IPS-NIHi11 (cell line): ENCODE measurements at places on chromosomes 6 and 20.

DNA sequence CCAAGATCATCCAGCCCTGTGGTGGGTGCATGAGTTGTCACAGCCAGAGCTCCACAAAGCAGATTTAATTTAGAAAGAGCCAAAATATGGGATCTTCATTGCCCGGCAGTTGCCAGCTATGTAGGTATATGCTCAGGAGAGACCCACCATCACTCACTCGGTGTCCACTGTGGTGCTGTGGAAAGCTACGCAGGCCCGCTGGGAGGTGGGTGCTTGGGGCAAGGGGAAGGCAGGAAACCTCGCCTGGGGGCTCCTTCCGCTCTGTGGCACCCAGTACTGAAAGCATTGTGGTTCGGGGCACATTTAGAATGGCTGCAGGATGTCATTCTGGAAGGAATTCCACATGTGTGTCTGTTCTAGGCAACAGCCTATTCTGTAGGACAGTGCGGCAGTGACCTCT, 259.9 kb downstream of the TAF4 start:
- DNase-seq, result no peak

DNA sequence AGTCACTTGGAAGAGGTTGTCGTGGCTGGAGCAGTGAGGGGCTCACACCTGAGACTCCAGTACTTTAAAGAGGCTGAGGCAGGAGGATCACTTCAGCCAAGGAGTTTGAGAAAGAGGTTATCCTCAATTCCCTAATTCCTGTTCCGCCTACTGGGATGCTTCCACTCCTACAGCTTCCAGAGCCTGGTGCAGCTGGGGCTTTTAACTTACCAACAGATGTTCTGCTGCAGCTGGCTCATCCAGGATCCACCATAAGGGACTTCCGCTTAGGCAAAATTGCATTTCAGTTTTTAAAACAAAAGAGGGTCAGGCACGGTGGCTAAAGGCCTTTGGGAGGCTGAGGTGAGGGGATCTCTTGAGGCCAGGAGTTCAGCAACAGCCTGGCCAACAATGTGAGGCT, 59.1 kb upstream of the CDYL start:
- no peak for DNase-seq

DNA sequence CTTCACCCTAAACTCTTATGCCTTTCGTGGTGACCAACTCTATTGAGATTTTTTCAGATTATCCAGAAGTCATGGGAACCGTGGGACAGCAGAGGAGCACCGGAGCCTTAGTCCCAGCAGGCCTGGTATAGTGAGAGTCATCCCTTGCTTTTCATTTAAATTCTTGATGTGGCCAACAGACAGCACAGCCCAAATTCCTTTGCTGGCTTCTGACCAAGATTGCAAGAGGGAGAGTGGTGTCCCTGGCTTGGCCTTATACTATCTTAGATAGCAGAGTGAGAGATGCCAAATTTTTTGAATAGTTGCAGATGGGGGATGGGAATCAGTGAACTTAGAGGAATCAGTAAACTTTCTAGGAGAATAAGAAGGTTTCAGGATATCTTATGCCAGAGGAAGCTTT, 7.8 kb downstream of the STX11 start:
- peak; percentile 42 for DNase-seq

DNA sequence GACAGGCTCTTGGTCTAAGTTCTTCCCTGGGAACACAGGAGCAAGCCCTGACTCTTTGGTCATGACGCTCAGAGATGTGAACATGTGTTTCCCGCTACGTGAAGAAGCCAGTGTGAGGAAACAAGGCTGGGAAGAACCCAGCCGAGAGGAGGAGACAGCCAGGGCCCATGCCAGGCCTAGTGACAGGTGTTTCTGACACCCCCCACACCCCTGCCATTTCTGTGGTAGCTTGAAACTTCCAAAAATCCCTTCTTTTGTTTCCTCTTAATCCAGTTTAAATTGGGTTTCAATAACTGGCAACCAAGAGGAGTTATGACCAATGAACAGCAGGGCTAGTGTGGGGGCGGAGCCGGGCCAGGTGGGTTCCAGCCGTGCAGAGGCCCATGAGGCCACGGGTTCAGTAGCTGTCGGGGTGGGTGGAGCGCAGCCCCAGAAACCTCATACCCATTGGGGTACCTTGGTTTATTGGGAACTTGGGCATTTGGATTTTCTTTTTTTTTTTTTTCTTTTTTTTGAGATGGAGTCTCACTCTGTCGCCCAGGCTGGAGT, 33.5 kb downstream of the WRNIP1 start:
- no peak for DNase-seq

DNA sequence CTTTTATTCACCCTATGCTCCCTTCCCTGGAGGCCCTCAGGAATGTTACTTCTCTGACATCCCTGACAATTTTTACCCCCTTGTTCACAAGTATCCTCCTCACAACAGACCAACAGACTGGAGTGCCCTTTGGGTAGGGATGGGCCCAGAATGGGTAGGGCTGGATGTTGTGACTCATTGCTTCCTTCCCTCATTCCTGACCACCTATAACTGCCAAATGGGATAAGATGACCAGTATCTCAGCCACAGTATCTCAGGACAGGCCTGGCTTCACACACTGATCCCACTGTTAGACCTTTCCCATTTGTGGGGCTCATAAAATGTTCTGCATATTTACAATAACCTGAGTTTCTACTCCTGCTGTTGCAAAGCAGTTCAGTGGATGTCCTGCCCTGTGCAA, 223.0 kb upstream of the LRFN2 start:
- DNase-seq, result no peak

- DNase-seq, result peak; percentile 94
Observed at GRCh38 chr6:168071620-168072019, 7.4 kb downstream of the FRMD1 start.

GRCh38 chr6:12608016-12608860, 108.3 kb upstream of the PHACTR1 start:
- DNase-seq, result no peak

- DNase-seq, result no peak
Observed at GRCh38 chr20:58991715-58992114, 10.7 kb downstream of the NELFCD start.

- DNase-seq, result no peak
Observed at GRCh38 chr20:59736366-59736765, 132.0 kb downstream of the PHACTR3 start.

DNA sequence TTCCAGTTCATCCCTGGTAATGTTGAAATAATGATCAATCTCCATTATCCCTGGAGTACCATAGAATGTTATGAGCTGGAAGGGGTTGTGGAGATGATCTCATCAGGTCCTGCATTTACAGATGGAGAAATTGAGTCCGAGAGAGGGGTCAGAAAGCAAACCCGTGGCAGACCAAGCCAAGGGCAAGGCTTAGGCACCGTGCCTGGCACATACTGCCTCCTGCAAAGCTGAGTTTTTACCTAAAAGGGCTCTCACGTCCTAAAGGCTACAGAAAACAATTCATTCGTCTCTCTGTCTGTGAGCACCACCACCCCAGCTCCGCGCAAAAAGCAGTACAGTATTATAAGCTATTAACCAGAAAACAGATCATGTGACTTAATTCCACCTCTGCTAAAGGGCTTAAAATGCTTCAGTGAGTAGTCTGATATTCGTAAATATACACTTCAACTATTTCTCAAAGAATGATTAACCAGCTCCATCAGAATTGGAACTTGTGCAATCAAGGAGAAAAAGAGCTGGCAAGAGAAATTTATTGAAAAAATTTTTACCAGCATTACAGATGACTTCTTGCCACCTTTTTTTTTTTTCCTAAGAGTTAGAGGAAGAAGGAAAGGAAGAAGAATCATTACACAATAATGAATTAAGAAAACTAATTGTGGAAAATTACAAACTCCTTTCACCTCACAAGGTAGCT, 3.4 kb upstream of the PARD6B start:
- no peak for DNase-seq

DNA sequence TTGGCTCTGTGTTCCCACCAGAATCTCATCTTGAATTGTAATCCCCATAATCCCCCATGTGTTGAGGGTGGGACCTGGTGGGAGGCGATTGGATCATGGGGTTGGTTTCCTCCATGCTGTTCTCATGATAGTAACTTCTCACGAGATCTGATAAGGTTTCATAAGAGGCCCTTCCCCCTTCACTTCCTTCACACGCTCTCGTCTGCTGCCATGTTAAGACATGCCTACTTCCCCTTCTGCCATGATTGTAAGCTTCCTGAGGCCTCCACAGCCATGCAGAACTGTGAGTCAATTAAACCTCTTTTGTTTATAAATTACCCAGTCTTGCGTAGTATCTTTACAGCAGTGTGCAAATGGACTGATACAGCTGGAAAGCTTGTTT, 90.0 kb downstream of the ELOVL5 start:
- no peak for DNase-seq

GRCh38 chr6:142867355-142867801, 77.6 kb downstream of the HIVEP2 start:
- no peak for DNase-seq

- DNase-seq, result no peak
Observed at GRCh38 chr6:39360378-39360777, 37.9 kb upstream of the KCNK16 start.

- DNase-seq, result no peak
Observed at GRCh38 chr20:45944151-45944964, 9.9 kb downstream of the PCIF1 start.

DNA sequence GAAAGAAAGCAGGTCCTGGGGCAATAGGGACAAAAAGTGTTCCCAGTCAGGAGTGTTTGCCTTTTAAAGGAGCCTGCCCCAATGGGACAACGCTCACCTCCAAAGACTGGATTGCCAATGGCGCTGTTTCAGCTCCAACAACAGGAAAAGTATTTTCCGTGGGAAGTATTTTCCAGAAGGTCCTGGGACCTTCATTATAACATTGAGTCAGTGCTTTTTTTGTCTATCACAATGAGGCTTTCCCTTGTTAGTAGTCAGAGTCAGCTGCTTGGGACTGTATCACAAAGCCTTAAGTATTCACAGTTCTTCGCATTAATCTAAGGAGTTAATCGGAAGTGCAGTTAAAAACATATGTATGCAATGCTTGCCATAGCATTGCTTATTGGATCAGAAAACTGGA, 17.3 kb downstream of the TRAF3IP2 start:
- DNase-seq, result no peak

DNA sequence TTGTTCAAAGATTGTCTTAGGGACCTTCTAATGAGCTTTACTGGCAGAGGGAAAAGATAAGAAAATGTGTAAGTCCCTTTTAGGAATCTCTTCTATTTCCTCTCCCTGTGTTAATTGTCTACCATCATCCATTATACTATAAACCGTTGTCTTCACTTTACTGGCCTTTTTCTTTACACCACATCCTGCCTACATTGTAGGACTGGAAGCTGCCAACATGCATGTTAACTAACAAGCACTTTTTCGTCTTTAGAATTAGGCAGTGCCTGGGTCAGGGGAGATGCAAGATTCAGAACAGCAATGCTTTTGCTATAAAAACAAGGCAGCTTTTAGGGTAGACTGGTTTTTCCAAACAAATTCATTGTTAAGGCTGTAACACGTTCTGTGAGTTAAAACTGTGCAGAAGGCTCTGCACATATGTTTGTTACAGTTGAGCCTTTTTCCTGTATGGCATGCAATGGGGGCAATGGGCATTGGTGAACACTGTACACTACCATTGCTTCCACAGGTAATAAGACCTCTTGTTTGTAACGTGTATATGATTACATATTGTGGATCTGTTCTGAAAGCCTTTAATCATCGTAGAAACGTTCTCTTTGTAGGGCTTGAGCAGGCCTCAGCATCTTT, 10.9 kb upstream of the PKIG start:
- DNase-seq, result no peak

GRCh38 chr6:149169761-149170511, 147.6 kb upstream of the TAB2 start:
- DNase-seq, result no peak

DNA sequence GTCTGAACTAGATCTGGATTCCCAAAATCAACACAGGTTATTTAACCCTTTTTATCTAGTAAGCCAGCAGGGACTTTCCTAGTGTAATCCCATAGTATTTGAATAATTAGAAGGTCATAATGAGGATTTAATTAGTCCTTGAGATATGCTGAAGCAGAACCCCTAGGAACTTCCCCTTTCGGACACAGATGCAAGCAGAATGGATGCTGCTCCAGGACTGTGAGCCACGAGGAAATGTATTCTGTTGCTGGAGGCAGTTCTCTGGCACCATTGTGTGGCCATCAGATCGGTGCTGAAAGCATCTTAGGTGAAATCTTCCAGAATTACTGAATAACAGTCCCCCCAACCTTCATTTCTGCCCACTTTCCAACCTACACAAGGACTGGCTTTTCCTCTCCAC, 206.9 kb downstream of the TMEM242 start:
- DNase-seq, result no peak

- DNase-seq, result no peak
Observed at GRCh38 chr6:56923565-56923964, 31.3 kb upstream of the BEND6 start.

- DNase-seq, result peak; percentile 62
Observed at GRCh38 chr6:47655719-47656595, 42.4 kb upstream of the ADGRF4 start.

DNA sequence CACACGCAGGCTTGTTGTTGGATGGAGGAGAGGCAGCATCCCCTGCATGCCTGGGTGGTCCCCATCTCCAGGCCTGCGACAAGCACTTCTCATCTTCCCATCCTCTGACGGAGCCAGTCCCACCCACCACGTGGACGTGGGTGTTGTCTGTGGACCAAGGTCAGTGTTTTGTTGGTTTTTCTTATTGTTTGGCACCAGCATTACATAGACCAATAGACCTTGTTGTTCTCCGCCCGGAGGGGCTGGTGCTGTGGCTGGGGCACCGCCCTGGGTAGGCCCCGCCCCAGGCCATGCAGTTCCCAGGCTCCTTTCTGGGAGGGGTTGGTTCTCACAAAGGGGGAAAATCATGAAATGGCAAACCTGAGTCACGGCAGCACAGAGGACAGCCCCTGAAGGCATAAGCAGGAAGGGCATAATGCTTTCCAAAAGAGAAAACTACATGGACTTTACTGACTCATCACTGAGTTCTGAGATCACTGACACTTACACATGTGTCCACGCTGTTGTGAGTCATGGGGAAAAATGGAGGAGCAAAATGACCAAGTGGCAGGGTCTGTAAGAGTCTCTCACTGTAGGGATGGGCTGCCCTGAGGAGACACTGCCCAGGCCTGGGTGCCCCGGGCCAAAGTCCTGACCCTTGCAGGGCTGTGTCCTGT, 90.8 kb downstream of the THBS2 start:
- DNase-seq, result no peak

- no peak for DNase-seq
Observed at GRCh38 chr6:4486568-4487315, 289.5 kb upstream of the CDYL start.

DNA sequence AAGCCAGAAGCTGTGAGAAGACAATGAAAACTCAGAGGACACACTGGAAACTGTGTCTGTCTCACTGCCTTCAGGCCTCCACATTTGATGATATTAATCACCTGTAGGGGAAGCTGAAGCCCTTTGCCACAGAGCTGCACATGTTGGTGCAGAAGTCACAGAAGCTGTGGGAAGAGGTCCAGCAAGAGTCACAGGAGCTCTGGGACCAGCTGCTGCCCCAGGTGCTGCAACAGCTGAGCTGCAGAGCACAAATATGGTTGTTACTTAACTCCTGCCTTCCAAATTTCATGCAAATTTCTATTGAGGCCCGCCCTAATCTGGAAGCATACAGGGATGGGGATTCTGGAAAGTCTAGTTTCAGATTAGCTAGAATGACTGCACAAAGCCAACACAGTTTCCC, 169.3 kb downstream of the OGFRL1 start:
- DNase-seq, result peak; percentile 10
